ENCODE measurements at places on chromosomes 11 and 22.

DNA sequence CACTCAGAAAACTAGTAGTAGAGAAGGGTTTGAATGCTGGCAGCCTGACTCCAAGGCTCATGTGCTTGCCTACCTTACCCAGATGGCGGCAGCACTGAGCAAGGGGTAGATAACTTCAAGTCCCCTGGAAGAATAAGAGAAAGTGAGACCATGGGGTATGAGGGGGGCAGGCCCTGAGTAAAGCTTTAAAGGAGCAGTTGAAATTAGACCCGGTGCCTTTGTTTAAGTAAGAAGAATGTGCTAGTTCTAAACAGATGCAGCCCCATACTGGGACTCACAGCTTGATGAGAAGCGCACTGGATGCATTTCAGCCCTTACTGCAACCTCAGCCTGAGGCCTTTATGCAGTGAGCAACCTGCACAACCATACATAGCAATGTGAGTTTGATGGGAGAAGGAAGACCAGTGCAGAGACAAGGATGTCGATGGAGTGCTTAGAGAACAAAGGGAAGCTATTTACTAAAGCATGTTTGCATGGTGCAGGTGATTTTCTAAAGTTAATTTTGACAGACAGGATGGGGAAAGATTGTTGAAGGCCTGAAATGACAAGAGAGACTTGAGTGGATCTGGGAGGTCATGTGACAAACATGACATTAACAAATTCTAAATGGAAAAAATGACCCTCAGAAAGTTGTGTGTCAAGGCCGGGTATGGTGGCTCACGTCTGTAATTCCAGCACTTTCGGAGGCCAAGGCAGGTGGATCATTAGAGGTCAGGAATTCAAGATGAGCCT is 27.1 kb upstream of the TMA7B start:
- DNase-seq: no peak

DNA sequence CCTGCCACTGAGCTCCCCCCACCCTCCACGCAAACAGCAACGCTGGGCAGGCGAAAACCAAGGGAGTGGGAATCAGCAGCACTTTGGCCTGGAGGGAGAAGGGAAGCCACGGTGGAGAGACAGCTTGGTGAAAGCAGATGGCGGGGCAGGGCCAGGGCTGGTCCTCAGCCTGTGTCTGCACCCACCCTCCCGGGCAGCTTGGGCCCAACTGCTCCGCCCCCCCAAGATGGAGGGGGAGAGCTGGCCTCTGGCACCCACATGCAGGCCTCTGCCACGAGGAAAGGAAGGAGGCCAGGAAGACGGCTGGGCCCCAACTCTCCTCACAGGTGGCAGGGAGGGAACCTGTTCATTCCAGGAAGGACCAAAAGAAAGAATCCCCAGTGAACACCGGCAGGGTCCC is 17.8 kb downstream of the MAFF start:
- peak; percentile 48 for DNase-seq

- no peak for DNase-seq
Measured at GRCh38 chr22:30305906-30306626, 16.8 kb upstream of the CASTOR1 start.

GRCh38 chr11:83793310-83793709 is 507.1 kb upstream of the CCDC90B start:
- no peak for DNase-seq

DNA sequence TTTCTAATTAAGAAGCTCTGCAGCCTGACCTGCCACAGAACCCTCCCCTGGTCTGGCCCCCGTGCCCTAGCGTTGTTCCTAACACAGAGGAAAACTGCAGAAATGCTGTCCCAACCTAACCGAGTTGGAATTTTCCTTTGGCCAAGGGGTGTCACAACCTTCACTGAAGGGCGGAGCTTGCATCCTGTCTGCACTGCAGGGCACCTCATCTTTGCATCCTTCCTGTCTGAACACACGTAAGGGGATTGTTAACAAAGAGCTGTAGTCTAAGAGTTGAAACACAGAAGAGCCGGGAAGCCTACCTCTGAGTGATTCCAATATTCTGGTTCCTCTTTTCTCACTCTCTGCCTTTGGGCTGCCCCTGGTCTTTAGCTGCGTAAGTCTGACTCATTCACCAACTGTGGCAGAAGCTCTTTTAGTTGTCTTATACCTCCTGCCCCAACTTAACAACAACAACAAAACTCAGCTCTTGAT is 1.6 kb downstream of the DIXDC1 start:
- DNase-seq: peak; percentile 44

GRCh38 chr11:121354192-121354591 is 61.6 kb downstream of the SC5D start:
- no peak for DNase-seq

GRCh38 chr22:28172892-28173670 is 254.0 kb upstream of the PITPNB start:
- peak; percentile 35 for DNase-seq

- no peak for DNase-seq
Measured at GRCh38 chr11:12784987-12785386, 110.8 kb downstream of the TEAD1 start.

DNA sequence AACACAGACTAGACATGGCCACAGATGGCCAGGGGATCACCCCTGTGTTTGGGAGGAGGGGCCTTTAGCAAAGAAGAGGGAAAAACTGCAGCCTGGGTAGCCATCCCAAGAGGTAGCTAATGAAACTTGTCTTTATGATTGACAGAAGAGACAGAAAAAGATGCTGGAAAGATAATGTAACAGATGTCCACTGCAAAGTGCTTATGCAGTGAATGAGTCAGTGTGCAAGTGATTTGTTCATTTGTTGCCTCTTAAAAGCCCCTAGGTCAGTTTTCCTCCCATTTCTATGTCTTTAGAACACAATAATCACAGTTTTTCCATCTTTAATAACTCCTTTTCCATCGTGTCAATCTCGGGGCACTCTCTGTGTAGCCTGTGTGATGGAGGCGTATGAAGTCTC is 57.2 kb downstream of the INSC start:
- no peak for DNase-seq

DNA sequence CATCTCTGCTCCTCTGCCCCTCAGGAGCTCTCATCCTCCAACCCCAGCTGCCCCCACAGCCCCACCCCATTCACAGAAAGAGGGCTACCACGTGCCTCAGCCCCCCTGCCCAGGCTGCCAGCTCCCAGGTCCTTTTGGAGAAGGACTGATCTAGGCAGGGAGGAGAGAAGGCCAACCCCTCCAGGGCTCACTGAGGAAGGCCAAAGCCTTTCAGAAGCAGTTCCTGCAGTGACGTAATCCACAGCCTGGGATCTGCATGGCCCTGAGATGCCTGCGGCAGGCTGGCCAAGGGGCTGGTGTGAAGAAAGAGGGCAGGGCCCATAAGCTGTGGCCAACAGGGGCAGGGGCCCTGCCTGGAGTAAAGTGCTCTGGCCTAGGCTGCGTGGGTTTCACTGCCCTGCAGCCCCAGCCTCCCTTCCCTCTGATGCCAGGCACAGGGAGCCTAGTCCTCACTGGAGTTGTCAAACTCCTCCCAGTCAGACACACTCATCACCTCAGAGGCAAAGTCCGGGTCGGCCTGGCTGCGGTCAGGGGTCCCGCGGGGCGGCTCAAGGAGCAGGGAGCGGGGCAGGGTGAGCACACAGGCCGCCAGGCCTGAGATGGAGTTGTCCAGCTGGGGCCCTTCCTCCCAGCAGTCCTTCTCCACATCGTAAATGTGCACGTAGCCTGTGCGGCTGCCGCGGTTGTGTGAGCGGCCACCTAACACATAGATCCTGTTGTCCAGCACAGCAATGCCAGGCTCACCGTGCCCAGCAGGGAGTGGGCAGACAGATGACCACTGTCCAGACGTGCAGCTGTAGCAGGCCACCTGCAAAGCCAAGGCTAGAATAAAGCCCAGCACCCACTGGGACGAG is 4.2 kb upstream of the SCARF2 start:
- DNase-seq: no peak

DNA sequence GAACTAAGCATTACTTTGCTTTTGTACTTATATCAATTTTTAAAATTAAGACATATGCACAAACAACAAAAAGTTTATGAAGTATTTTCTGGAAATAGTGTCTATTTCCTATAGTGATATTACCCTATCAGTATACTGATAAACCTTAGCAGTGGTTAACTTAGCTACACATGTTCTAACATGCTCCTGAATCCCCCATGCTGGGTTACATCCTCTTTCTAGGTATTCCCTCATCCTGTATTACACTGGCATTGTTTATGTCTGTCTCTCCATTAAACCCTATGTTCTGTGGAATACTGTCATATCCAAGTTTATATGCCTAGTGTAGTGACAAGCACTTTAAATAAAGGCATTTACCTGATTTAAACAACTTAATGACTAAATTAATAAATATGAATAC is 1.8 kb upstream of the FAR1 start:
- no peak for DNase-seq

- DNase-seq: peak; percentile 77
Measured at GRCh38 chr11:64745521-64746328, 1.8 kb upstream of the RASGRP2 start.

Data from retina (tissue), 1 donor.